Activated CD4-positive, alpha-beta memory T cell treated with anti-CD3 and anti-CD28 coated beads, Interleukin-2, amount 10 ng/mL, durations not matched to agents 7 days and 5 days (primary cell): ENCODE measurements at places on chromosomes 2 and 18.
A peak's percentile ranks its signal among the peaks of the same experiment; 100 is the strongest.

GRCh38 chr18:30376515-30376914, 666.0 kb downstream of the DSC3 start:
- DNase-seq = no peak

- no peak for DNase-seq
Measured at GRCh38 chr2:25831746-25832449, 46.4 kb downstream of the ASXL2 start.

- no peak for DNase-seq
Measured at GRCh38 chr2:223203971-223204929, 152.3 kb downstream of the KCNE4 start.

DNA sequence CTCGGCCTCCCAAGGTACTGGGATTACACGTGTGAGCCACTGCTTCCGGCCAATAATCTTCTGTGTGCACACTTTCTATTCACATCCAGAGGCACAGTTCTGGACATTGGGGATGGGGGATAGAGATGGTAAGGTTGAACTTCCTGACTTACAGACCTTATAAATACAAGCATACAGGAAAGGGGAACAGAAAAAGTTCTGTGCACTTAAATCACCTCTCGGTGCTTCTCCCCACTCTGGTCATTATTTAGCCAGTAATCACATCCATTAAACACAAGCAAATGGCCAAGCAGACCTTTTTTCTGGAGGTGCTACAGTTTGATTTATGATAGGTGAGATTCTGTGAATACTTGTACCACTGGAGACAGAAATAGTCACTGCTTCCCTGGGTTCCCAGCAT, 110.6 kb downstream of the CRIM1 start:
- no peak for DNase-seq

DNA sequence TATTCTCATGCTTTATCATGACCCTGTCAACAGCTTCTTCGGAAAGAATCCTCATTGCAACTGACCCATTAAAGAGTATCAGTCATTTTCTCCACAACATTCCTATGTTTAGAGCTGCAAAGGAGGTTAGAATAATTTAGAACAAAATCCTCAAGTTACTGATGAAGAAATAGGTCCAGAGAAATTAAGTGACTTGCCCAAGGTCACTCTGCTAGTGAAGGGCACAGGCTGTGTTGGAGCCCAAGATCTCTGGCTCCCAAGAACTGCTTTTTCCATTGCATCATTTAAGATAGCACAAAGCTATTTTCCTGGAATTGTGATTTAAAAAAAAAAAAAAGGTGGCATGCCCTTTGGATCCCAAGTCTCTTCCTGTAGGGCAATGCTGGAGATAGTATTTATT, 9.6 kb downstream of the IRS1 start:
- no peak for DNase-seq

DNA sequence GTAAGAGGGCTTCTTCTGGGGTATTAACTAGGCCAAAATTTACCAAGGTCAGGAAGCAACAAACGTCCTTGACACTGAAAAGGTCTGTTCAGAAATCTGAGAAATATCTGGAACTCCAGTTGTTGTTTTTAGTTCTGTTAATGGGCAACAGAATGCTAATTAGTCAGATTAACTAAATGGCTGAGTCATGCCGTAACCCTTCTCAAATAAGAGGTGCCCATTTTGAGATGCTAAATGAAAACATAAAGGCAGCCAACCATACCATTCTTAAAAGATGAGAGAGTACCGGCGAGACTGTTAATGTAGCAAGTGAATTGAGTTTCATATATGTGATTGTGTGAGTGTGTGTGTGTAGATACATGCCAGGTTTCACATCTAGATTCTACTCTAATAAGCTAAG, 147.9 kb upstream of the GAREM1 start:
- DNase-seq = no peak

GRCh38 chr2:122083256-122084048, 328.0 kb downstream of the TSN start:
- DNase-seq = no peak

DNA sequence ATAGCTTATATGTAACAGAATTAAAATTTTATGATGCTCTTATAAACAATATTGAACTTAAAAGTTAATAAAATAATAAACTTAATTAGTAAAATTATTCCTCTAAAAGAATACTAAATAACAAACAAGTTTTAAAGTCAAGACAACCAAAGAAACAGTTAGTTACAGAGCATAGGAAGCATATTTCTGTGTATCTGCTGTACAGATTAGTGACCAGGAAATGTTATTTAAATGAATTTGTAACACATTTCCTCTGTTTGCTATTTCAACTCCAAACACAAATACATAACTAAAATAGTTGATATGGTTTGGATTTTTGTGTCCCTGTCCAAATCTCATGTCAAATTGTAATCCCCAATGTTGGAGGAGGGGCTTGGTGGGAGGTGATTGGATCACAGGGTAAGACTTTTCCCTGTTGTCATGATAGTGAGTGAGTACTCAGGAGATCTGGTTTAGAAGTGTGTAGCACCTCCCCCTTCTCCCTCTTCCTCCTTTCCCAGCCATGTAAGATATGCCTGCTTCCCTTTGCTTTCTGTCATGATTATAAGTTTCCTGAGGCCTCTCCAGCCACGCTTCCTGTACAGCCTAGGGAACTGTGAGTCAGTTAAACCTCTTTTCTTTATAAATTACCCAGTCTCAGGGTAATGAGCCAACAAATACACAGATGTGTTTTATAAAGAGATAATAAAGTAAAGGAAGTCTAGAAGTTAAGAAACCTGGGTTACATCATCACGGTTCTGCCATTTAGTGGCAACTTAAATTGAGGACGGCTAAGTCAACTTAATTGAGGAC, 51.8 kb downstream of the ROCK2 start:
- no peak for DNase-seq

DNA sequence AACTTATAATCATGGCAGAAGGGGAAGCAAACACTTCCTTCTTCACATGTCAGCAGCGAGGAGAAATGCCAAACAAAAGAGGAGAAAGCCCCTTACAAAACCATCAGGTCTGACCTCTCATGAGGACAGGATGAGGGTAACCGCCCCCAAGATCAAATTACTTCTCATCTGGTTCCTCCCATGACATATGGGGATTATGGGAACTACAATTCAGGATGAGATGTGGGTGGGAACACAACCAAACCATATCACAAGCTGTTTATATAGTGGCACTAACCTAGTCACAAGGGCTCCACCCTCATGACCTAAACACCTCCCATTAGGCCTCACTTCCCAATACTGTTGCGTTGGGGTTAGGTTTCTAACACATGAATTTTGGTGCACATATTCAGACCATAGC, 110.0 kb downstream of the OSBPL6 start:
- DNase-seq = no peak

- no peak for DNase-seq
Measured at GRCh38 chr2:8786463-8786862, 51.0 kb downstream of the KIDINS220 start.

GRCh38 chr2:70907130-70908057, 28.3 kb upstream of the ATP6V1B1 start:
- peak; percentile 12 for DNase-seq

- DNase-seq = no peak
Measured at GRCh38 chr2:234846599-234847363, 105.0 kb upstream of the SH3BP4 start.

DNA sequence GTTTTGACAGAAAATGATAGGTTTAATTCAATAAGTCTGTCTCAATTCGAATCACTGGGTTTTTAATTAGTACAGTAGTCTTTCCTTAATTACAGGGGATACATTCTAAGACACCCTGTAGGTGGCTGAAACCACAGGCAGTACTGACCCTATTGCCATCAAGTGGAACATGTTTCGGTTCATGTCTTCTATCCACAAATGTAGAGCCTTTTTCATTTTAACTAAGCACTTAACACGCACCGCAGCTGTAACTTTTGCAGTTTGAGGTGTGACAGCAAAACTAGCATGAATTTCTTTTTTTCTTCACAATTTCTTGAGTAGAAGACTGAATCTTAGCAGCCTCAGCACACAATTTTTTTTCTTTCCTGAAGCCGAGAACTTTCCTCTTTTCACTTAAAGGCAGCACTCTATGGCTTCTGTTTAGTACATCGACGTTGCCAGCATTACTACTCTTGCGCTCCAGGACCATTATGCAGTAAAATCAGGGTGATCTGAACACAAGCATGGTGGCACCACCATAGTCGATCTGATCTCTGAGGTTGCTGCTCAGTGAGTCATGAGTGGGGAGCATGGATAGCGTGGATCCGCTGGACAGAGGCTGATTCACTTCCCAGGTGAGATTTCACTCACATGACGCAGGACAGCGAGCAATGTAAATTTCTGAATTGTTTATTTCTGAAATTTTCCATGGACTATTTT, 805.1 kb downstream of the RNF144A start:
- no peak for DNase-seq

DNA sequence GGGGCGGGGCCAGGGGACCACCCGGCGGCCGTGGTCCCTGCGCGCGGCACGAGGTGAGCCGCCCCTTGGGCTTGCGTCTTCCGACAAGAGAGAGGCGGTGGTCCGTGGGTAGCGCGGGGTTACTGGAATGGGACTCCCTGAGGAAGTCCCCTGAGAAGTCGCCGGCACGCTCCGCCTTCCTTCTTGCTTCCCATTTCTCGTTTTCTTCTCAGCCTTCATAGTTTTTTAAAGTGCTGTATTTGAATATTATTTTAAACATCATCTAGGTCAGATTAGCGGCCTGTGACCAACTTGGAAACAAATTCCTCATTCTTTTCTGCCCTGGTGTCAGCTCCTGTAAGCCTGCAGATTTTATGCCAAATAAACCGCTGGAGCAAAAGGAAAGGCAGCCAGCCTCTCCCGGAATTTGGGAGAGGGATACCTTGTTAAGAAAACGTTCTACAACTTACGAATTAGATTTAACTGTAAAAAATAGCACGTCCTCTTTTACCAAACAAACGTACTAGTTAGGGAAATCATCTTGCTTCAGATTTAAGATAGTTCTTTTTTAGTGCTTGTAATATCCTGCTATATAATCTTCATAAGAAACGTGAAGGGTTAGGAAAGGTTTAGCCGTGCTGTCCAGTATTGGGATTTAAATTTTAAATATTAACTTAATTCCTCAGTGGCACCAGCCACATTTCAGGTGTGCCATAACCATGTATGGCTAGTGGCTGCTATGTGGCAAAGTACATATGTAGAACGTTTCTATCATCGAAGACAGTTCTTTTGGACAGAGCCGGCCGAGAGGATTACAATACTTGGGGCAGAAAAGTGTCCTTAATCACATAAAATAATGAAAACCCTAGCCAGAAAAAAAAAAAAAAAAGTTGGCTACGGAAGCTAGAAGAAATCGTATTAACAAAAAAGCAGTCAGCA, 628 bp upstream of the PTPN2 start:
- DNase-seq = no peak

- no peak for DNase-seq
Measured at GRCh38 chr18:39172695-39173421, 1607.3 kb upstream of the CELF4 start.

GRCh38 chr2:237353215-237353614, 60.7 kb downstream of the COL6A3 start:
- no peak for DNase-seq

DNA sequence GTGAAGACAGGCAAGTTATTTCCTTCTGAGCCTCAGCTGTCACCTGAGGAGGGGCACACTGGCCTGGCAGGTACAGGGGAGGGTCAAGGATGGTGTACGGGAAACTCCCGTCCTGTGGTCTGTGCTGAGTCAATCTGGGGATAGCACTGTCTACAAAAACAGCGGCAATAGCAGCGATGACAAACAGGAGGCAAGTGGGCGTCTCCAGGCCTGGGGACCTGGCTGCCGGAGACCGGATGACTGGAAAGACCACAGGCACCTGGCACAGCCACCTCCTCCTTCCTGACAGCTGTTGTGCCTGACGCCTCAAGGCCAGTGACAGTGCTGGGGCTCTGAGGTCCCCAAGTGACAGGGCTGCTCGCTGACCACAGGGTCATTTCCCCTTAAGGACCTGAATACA, 202.1 kb upstream of the HS6ST1 start:
- peak; percentile 49 for DNase-seq

GRCh38 chr2:46364797-46365457, 67.7 kb downstream of the EPAS1 start:
- peak; percentile 41 for DNase-seq

GRCh38 chr2:189723192-189723591, 39.4 kb downstream of the OSGEPL1 start:
- no peak for DNase-seq

- no peak for DNase-seq
Measured at GRCh38 chr18:3857544-3857943, 407.6 kb downstream of the TGIF1 start.

GRCh38 chr2:98445177-98445682, 572 bp downstream of the INPP4A start:
- peak; percentile 46 for DNase-seq

GRCh38 chr2:146826388-146826787, 1018.4 kb upstream of the ACVR2A start:
- no peak for DNase-seq

DNA sequence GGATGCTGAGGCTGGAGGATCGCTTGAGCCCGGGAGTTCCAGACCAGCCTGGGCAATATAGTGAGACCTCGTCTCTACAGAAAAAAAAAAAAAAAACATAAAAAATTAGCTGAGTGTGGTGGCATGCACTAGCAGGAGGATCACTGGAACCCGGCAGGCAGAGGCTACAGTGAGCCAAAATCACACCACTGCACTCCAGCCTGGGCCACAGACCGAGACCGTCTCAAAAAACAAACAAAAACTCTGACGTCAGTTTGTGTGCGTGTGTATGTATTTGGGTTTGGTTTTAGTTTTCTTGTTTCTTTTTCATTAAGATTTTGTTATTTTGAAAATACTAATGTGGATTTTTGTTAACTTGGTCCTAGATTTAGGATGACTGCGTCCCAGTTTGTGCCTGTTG, 19.0 kb downstream of the CEP68 start:
- DNase-seq = no peak

- no peak for DNase-seq
Measured at GRCh38 chr2:85668009-85668856, at the start of gene SFTPB. Gene SFTPB, minus strand, starts transcription at chr2:85668199. Its CDS starts 16 bp downstream, at chr2:85668183.

DNA sequence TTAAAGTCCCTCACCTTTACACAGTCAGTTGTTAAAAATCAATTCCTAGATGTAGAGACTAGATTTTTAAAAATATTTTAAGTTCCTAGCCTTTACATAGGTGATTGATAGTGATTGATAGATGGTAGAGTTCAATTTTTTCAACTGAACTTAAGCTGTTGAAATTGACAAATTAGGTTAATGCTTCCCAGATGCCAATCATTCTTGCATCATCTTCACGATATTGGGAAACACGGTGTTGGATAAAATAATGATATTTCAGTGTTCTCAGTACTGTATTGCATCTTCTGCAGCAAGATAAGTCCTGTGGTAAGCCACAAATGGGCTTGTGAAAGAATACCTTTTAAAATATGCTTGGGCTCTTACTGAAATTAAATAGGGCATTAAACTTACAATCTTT, 667.6 kb downstream of the STK39 start:
- DNase-seq = no peak

GRCh38 chr2:168149986-168150385, 97.4 kb downstream of the STK39 start:
- DNase-seq = no peak

DNA sequence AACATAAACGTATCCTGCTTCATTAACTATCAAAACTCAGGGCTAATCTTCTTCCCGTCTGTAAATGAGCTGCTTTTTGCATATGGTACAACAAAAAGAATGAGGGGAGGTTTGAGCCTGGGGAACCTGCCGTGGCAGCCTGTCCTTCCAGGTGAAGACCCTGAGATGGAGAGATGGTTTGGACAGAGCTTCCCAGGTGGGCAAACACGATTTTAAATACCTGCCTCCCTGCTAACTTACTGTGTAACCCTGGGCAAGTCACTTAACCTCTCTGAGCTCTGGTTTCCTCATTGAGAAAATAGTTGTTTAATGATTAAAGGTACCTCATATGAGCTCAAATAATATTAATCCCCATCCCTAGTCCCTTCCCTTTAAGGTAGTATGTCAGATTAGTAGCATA, 9.0 kb downstream of the EMX1 start:
- no peak for DNase-seq

GRCh38 chr2:101790857-101791256, 93.3 kb downstream of the MAP4K4 start:
- no peak for DNase-seq
